ENCODE measurements at places on chromosomes 2 and 18.

GRCh38 chr18:75183524-75183923 is 25.4 kb downstream of the PTGR3 start:
- DNase-seq: no peak
- no peak overlapping the region for H3K4me3 ChIP-seq
- H3K27me3 ChIP-seq: no peaks in the 10 kb centered on the region
- H3K4me1 ChIP-seq: no peaks in the 10 kb centered on the region
- H3K27ac ChIP-seq: no peak overlapping the region

GRCh38 chr18:3119401-3120341 is 100.1 kb downstream of the MYOM1 start:
- no peak overlapping the region for H3K27ac ChIP-seq
- H3K36me3 ChIP-seq: peaks cover 10% of the 10 kb centered on the region
- DNase-seq: no peak
- no peak overlapping the region for H3K4me3 ChIP-seq

GRCh38 chr2:221102896-221103688 is 469.0 kb downstream of the EPHA4 start:
- no peak overlapping the region for H3K4me3 ChIP-seq
- H3K27me3 ChIP-seq: peaks cover 23% of the 10 kb centered on the region
- H3K4me1 ChIP-seq: peaks cover 3% of the 10 kb centered on the region
- no peaks in the 10 kb centered on the region for H3K36me3 ChIP-seq
- no peak overlapping the region for H3K27ac ChIP-seq

DNA sequence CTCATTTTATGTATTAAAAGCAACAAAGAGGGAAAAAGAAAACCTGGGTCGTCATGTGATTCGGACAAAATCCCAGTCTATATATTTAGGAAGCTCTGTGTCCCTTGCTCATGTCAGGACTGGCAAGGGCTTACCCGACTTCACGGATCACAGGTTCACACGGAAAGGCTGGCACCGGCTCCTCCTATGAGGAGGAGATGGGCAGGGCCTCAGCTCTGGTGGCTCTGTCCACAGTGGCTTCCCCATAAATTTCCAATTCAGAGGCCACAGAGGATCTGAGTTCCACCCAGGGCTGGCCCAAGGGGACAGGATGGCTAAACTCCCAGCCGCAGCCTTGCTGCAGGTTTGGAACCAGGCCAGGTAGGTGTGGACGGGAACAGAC is 186.8 kb downstream of the BCL2 start:
- no peak for DNase-seq
- no peaks in the 10 kb centered on the region for H3K27me3 ChIP-seq
- no peak overlapping the region for H3K4me3 ChIP-seq
- H3K4me1 ChIP-seq: peaks cover 53% of the 10 kb centered on the region
- H3K36me3 ChIP-seq: peaks cover 20% of the 10 kb centered on the region
- peak overlapping the region; percentile 84 for H3K27ac ChIP-seq

- peaks cover 17% of the 10 kb centered on the region for H3K27me3 ChIP-seq
- no peaks in the 10 kb centered on the region for H3K4me1 ChIP-seq
- H3K36me3 ChIP-seq: no peaks in the 10 kb centered on the region
- no peak overlapping the region for H3K27ac ChIP-seq
- H3K4me3 ChIP-seq: no peak overlapping the region
These were observed 59.6 kb downstream of the ITGB6 start for GRCh38 chr2:160140471-160140870.

- no peaks in the 10 kb centered on the region for H3K27me3 ChIP-seq
- peaks cover 23% of the 10 kb centered on the region for H3K4me1 ChIP-seq
- no peak for DNase-seq
- H3K4me3 ChIP-seq: no peak overlapping the region
These were observed 16.9 kb downstream of the TGIF1 start for GRCh38 chr18:3466872-3467271.
